ENCODE measurements at places on chromosomes 7 and 10.
A peak's percentile ranks its signal among the peaks of the same experiment; 100 is the strongest.

DNA sequence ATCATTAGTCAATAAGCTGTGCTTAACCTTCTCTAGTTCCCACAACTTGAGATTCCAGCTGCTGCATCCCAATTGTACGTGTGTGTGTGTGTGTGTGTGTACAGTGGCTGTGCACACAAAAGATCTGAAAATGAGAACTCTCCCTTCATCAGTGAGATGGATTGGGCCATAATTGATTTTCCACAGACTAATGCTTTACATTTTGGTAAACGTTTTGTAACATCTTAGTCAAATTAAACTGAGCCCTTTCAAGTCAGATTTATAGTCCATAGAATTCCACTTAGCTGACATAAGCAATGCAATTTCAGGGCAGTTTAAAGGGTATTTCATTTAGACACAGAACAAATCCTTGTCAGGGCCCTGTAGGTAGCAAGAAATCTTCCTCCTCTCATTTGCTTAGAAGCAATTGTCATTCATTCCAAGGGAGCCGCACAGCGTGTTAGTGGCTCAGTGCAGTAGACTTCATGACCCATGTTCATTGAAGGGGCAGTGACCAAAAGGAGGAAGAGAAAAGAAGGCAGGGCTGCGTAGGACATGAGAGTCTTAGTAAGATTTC is 1123.5 kb upstream of the AUTS2 start:
- no peak for DNase-seq

- DNase-seq: no peak
Observed at GRCh38 chr7:151840088-151840910, 36.6 kb downstream of the PRKAG2 start.

GRCh38 chr7:18520450-18521235 is 25.1 kb downstream of the HDAC9 start:
- peak; percentile 69 for DNase-seq

GRCh38 chr10:79982861-79983260 is 34.0 kb upstream of the SFTPD start:
- no peak for DNase-seq
